ENCODE measurements at places on chromosomes 5 and 9.
A peak's percentile ranks its signal among the peaks of the same experiment; 100 is the strongest.

DNA sequence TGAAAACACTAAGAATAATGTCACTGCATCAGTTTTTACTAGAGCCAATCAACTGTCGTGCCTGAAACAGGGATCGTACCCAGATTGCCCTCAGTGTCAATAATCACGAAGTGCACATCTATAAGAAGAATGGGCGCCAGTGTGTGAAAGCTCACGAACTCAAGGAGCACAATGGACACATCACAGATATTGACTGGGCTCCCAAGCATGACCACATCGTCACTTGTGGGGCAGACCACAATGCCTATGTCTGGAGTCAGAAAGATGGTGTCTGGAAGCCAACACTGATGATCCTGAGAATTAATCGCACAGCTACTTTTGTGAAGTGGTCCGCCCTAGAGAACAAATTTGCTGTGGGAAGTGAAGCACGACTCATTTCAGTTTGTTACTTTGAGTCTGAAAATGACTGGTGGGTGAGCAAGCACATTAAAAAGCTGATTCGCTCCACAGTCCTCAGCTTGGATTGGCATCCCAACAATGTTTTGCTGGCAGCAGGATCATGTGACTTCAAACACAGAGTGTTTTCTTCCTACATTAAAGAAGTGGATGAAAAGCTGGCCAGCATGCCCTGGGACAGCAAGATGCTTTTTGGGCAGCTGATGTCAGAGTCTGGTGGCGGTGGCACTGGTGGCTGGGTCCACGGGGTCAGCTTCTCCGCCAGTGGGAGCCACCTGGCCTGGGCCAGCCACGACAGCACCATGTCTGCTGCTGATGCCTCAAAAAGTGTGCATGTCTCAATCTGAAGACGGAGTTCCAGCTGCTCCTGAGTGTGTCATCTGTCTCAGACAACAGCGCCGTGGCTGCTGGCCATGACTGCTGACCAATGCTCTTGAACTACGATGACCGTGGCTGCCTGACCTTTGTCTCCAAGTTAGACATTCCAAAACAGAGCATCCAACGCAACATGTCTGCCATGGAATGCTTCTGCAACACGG lies 32.2 kb downstream of the NSA2 start:
- no peak for DNase-seq

GRCh38 chr9:27537756-27538155 lies 8.1 kb upstream of the MOB3B start:
- DNase-seq, result no peak

- DNase-seq, result no peak
These were observed 13.4 kb upstream of the GRIN3A start for GRCh38 chr9:101751895-101752294.

DNA sequence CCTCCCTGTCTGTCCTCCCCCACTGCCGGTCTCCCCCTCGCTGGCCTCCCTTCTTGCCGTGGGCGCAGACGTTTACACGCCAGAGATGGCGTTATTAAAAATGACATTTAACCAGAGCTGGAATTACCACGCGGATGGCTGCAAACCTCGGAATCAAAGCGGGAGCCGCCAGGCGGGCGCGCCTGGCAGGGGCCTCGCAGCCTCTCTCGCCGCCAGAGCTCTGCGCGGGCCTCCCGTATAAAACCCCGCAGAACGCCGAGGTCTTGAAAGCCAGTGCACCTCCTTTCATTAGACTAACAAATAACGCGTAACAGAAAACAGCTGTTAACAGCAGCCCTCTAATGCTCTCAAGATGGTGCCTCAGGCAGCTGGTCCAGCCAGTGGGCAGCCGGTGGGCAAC lies 10.2 kb downstream of the PRRX2 start:
- no peak for DNase-seq

GRCh38 chr9:14058325-14058688 lies 255.6 kb downstream of the NFIB start:
- DNase-seq, result no peak

GRCh38 chr9:86722706-86723075 lies 224.6 kb downstream of the GAS1 start:
- DNase-seq, result no peak

GRCh38 chr5:41527201-41527779 lies 16.9 kb upstream of the PLCXD3 start:
- DNase-seq, result no peak

- DNase-seq, result no peak
These were observed 149.6 kb downstream of the ASTN2 start for GRCh38 chr9:117265253-117265652.

DNA sequence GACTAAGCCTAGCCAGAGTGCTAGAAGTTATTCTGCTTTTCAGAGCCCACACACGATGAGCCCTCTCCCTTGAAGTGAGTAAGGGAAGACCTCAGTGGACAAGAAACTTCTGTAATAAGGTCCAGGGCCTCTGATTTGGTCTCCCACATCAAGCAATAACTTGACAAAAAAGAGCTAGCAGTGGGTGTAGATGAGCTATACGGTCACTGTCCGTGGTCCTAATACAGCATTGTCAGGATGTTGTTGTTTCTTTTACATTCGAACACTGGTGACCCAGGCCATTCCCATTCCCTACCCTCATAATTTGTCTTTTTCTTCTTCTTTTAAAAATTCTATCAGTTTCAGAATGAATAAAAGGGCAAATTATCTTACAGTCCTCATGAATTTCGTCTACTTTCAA lies 5.2 kb downstream of the PCSK1 start:
- DNase-seq, result no peak

GRCh38 chr9:131545003-131545785 lies at the start of gene PRRT1B:
Gene PRRT1B (plus strand): TSS chr9:131545523. CDS start chr9:131545616, 93 bp downstream.
- no peak for DNase-seq

DNA sequence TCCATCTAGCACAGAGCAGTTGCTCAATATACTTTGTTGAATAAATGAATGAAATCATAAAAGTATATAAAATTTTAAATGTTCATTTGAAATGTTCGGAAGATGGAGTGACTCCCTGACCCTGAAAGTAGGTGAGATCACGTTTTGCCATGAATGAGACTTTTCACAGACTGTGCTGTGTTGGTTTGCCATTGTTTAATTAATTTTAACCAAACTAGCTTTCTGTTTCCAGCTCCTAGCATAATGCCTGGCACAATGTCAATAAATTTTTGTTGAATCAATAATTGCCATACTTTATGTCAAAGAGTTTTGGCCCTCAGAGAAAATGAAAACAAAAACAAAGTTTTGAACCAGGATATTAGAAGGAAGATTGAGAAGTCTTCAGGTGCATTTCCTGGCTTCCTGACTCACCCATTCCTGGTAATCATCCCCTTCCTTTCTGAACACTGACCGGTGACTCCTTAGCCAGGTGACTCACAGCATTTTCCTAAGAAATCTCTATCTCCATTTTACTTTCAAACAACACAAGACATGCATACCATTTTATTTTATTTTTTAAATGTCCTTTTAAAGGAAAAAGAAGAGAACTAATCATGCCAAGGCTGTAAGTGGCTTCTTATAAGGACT lies 15.1 kb downstream of the SLC28A3 start:
- DNase-seq, result no peak

DNA sequence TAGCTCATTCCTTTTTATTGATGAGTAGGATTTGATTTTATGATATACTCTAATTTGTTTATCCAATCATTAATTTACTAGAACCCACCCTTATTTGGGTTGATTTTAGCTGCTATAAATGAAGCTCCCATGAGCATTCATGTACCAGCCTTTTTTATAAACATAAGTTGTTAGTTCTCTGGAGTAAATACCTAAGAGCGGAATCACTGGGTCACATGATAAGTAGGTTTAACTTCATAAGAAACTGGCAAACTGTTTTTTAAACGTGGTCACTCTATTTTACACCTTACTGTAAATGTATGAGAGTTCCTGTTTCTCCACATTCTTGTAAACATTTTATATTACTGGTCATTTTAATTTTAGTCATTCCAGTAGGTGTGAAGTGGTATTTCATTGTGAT lies 364.6 kb downstream of the NPR3 start:
- no peak for DNase-seq

- no peak for DNase-seq
These were observed 460.4 kb downstream of the CDH9 start for GRCh38 chr5:26578002-26578401.

GRCh38 chr5:6424110-6424659 lies 24.5 kb upstream of the UBE2QL1 start:
- no peak for DNase-seq

GRCh38 chr5:150656191-150657132 lies 4.6 kb upstream of the MYOZ3 start:
- DNase-seq, result peak; percentile 76

GRCh38 chr9:88680041-88680440 lies 145.1 kb downstream of the NXNL2 start:
- no peak for DNase-seq

GRCh38 chr5:157596487-157596886 lies 20.9 kb upstream of the ADAM19 start:
- peak; percentile 56 for DNase-seq

GRCh38 chr9:14372437-14373335 lies 58.7 kb upstream of the NFIB start:
- DNase-seq, result no peak

DNA sequence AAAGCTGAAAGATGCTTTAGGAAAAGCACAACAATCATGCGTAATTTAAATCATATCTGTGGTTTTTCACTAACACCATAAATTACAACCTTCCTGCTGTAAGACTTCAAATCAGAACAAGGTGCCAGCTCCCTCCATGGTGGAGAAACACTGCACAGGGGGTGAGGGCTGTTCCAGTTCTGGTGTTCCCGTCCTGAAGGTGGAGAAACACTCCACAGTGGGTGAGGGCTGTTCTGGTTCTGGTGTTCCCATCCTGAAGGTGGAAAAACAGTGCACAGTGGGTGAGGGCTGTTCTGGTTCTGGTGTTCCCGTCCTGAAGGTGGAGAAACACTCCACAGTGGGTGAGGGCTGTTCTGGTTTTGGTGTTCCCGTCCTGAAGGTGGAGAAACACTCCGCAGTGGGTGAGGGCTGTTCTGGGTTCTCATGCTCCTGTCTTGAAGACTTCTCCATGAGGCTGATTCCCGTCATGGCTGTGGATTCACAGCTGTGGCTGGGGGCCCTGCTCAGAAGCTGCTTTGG lies 12.9 kb downstream of the PLEKHG4B start:
- DNase-seq, result no peak

- no peak for DNase-seq
These were observed 62.8 kb upstream of the FCN1 start for GRCh38 chr9:134980516-134980915.

DNA sequence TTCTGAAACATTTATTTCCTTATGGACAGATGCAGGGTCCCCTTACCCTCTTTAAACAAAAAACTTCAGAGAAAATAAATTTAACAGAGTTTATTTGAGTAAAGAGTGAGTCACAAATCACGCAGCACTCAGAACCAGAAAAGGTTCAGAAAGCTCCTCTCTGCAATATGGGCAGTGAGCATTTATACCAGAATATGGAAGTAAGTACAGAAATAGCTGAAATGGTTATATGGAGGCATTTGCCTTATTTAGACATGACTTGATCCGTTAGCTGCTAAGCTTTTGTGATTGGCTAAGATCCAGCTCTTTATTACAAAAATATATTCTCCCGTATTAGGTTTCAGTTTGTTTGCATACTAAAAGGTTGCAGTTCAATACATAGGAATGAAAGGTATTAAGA lies 1554.1 kb downstream of the EFNA5 start:
- no peak for DNase-seq

DNA sequence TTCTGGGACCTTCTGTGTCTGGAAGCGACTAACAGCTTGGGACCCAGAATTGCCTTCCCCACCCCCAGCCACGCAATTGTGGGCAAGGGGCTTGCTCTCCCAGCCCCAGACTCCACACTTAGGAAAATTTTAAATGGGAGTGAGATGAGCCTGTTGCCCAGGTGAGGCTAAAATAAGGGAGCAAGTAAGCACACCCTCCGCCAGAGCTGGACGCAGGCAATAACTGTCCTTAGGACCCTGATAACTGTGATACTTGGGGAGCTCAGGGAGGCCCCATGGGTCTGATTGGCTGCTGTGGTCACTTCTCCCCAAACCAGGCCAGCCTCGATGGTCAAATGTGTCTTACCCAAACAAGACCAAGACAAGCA lies 13.3 kb downstream of the ABO start:
- no peak for DNase-seq

DNA sequence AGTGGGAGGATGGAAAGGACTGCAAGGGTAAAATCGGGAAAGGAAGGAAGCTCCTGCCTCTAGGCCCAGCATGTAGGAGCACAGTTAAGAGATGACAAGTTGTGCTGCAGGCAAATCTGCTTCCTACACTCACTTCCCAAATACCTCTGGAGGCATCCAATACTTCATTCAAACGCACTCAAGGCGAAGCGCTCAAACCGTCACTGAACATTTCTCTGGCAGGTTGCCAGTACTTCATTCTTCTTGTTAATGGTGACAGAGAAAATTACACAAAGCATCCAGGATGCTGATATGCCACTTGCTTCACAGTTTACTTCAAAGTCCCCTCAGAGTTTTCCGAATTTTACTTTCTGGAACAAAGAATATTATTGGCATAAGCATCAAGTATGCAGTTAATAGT lies 59.8 kb downstream of the NREP start:
- no peak for DNase-seq

GRCh38 chr5:53783624-53784228 lies 223.3 kb downstream of the NDUFS4 start:
- no peak for DNase-seq

DNA sequence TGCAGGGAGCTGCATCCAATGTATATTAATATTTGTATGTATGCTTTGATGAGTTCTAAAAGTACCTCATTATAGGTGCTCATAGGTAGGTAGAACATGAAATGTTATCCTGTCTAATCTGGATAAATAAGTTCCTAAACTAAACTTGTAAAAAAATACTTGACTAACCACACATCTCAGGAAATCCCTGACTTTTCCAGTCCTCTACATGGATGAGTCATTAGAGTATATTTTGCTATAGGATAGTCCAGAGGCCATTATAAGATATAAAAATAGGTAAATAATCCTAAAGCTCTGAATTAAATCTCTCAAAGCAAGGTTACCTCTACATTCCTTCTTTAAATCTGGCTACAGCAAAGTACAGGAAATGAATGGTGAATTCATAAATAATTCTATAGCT lies 404.3 kb downstream of the RAB3C start:
- DNase-seq, result no peak

GRCh38 chr5:53343187-53343586 lies 137.2 kb upstream of the FST start:
- DNase-seq, result no peak

DNA sequence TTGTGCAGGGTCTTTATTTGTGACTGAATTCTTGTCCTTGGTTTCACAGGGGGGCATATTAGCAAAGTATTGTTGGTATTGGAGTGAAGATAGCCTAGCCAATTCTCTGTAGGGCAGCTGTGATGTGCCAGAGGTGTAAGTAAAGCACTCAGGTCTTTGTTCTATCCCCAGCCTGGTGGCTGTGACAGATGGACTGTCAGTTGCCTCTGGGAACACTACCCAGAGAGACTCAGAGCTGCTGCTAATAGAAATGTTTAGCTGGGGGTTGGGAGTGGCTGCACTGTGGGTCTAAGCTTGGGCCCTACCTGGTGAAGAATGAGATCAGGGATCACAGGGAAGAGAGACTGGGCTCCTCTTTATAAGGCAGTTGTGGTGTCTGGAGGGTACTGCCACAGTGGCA lies 1006.5 kb upstream of the TYRP1 start:
- DNase-seq, result no peak

GRCh38 chr9:38042626-38043357 lies 26.2 kb downstream of the SHB start:
- no peak for DNase-seq

GRCh38 chr9:114286146-114286679 lies 36.7 kb upstream of the ORM1 start:
- no peak for DNase-seq

Measured in stimulated activated naive CD8-positive, alpha-beta T cell treated with anti-CD3 and anti-CD28 coated beads, Interleukin-15, Interleukin-2, amounts not matched to agents 100 U/mL and 50 U/mL, for 24 hours (primary cell).